ENCODE measurements at places on chromosomes 3 and 15. TPM values are rescaled to one million over a fixed set of nuclear protein-coding genes. Genes with fewer than 3 reads are reported as not detected.

Gene LMAN1L
- polyA plus RNA-seq, result not detected

Gene C3orf18
- 10.6 TPM for polyA plus RNA-seq

- DNase-seq, result no peak
These were observed 749.5 kb downstream of the ROBO1 start for GRCh38 chr3:79018265-79018664.

DNA sequence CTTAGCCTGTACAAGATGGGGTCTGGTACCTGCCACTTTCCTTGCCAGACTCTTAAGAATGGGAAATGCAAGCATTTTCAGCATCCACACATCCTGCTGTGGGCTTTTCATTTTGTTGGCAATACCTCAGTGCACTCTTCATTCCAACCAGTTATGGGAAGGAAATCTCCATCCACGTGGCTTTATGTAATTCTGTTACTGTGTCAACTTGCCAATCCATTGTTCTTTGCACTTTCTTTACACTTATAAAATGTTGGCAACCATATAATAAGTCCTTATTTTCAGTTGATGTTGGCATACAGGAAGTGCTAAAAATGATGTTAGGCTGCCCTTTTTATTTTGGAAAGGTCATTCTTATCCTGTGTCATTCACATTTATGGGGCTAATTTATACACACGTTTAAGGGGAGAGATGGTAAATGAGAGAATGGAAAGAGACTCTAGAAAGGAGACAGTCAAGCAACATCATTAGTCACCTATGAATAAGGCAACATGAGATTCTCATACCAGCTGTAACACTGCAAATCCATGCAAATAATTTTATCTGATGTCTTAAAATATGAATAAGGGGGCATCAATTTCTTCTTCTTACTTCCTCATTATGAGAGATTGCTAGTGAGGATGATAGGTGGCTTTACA is 238.7 kb downstream of the CHST2 start:
- DNase-seq, result no peak

- DNase-seq, result peak; percentile 53
These were observed 1.1 kb downstream of the TM4SF18 start for GRCh38 chr3:149332227-149332765.

- no peak for DNase-seq
These were observed 177.3 kb downstream of the KLF13 start for GRCh38 chr15:31503758-31504461.

GRCh38 chr15:55685286-55685685 is 57.7 kb downstream of the PRTG start:
- DNase-seq, result peak; percentile 35

GRCh38 chr3:31405515-31405914 is 127.2 kb upstream of the STT3B start:
- DNase-seq, result no peak

DNA sequence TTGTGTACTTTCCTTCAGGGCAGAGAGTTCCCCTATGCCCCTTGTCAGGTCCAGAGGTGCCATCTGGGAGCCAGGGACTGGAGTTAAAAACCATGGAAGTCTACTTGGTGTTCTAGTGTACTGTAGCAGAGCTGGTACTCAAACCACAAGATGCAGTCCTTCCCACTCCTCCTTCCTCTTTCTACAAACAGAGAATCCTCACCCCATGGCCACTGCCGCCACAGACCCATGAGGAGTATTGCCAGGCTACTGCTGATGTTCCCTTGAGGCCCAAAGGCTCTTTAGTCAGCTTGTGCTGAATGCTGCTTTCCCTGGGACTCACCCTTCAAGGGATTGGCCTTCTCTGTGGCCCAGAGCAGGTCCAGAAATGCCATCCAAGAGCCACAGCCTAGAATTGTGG is 229.2 kb upstream of the ZPLD1 start:
- DNase-seq, result no peak

GRCh38 chr15:68278595-68279405 is 1.3 kb downstream of the FEM1B start:
- DNase-seq, result peak; percentile 35

DNA sequence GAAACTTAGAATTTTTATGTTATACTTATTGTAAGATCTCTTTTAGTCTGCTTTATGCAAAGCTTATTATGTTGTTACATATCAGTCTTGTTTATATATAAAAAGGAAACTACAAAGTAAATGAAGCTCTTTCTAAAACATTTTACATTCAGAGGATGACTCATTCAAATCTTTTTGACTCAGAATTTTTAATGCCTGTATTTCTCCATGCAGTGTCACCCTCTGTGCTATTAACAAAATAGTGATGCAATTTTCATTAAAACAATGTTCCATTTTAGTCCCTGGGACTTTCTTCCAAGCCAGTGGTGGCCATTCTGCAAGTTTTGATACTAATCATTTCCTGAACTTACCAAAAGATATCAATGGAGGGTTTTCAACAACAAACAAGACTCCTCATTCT is 216.1 kb downstream of the NAALADL2 start:
- peak; percentile 68 for DNase-seq

GRCh38 chr15:69156736-69157381 is 3.6 kb upstream of the GLCE start:
- no peak for DNase-seq

DNA sequence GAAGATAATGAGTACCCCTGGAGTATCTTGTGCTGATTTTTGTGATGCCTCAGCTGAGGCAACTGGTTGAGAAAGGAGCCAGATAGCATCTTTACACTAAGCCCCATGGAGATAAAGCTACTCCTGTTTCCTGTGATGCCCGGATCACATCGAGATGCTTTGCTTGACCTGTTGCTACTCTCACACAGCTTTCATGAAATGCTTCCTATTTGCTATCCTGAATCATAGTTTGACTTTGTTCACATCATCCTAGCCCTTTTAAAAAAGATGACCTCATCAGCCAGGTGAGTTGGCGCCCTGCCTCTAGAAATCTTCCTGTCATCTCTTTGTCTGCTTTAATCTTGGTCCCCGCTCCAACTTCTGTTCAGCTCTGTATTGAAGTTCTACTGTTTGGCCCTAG is 409.6 kb upstream of the TBL1XR1 start:
- DNase-seq, result no peak

- no peak for DNase-seq
These were observed 325.7 kb upstream of the RGMA start for GRCh38 chr15:93414576-93415231.
